ENCODE measurements at places on chromosomes 7 and 10.

- peak; percentile 100 for DNase-seq
Measured at GRCh38 chr7:138002096-138002827, 376 bp upstream of the CREB3L2 start.

- DNase-seq: no peak
Measured at GRCh38 chr7:142871260-142872105, 14.1 kb downstream of the TRPV6 start.

DNA sequence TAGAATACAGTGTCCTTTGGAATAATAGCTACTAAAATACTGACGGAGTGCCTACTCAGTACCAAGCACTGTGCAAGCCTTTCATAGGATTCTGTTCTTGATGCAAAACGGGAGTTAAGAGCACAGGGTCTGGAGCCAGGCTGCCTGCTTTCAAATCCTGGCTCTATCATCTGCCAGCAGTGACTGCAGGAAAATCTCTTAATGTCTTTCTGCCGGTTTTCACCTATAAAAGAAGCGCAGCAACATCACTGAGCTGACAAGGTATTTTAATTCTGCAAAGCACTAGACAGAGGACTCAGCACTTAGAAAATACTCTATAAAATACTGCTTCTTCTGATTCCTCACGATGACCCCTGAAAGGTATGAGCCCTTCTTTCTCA is 659 bp downstream of the FIGNL1 start:
- no peak for DNase-seq

- peak; percentile 96 for DNase-seq
Measured at GRCh38 chr10:31940839-31941653, 12.4 kb upstream of the ARHGAP12 start.

GRCh38 chr10:36313142-36313541 is 671.0 kb upstream of the FZD8 start:
- no peak for DNase-seq

DNA sequence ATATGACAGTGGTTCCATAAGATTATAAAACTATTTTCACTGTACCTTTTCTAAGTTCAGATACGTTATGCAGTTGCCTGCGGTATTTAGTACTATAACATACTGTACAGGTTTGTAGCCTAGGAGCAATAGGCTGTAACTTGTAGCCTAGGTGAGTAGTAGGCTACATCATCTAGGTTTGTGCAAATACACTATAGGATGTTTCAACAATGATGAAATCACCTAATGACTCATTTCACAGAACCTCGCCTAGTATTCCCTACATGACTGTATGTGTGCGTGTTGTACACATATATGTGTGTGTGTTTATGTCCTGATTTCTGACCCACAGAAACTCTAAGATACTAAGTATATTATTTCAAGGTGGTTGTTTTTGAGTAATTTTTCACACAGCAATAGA is 139.0 kb downstream of the HERPUD2 start:
- DNase-seq: no peak

GRCh38 chr7:20284771-20285143 is 45.9 kb upstream of the ITGB8 start:
- no peak for DNase-seq

GRCh38 chr10:132293813-132294520 is 13.8 kb downstream of the STK32C start:
- DNase-seq: no peak

- peak; percentile 46 for DNase-seq
Measured at GRCh38 chr7:15561835-15562234, at the start of gene AGMO. Gene AGMO, minus strand, starts transcription at chr7:15562015.

GRCh38 chr7:157676456-157677255 is 339.9 kb downstream of the DNAJB6 start:
- peak; percentile 13 for DNase-seq

GRCh38 chr7:139570119-139570518 is 46.6 kb downstream of the CLEC2L start:
- no peak for DNase-seq

DNA sequence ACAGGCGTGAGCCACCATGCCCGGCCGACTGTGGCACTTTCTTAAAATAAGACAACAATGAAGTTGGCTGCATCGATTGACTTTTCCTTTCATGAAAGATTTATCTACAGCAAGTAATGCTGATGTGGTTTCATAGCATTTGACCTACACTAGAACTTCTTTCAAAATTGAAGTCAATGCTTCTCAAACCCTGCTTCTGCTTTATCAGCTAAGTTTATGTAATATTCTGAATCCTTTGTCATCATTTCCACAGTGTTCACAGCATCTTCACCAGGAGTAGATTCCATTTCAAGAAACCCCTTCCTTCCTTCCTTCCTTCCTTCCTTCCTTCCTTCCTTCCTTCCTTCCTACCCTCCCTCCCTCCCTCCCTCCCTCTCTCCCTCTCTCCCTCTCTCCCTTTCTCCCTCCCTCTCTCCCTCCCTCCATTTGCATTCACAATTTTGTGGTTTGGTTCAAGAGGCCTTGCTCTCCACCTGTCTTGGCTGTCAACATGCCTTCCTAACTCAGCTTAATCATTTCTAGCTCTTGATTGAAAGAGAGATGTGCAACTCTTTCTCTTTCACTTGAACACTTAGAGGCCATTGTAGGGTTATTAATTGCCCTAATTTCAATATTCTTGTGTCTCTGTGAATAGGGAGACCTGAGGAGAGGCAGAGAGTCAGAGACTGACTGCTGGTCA is 52.1 kb downstream of the HDAC9 start:
- DNase-seq: no peak

DNA sequence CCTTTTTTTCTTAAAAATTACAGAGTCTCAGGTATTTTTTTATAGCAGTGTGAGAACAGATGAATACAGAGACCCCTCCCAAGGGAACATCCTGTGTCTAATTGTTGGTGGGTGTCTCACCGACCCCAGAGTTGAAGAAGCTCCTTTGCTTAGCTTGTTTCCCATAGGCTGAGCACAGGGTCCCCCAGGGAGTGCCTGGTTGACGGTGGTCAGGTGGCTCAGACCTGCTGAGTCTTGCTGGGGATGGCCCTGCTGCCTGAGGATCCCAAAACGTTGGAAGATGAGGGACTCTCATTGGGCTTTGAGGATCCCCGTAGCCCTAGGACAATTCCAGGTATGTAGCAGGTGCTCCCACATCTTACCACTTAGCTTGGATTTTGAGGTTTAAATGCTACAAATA is 19.5 kb downstream of the SCART1 start:
- no peak for DNase-seq

- no peak for DNase-seq
Measured at GRCh38 chr10:100519311-100520051, at the start of gene SEC31B. Gene SEC31B, minus strand, starts transcription at chr10:100519861. Its CDS starts 2,909 bp downstream, at chr10:100516952.

DNA sequence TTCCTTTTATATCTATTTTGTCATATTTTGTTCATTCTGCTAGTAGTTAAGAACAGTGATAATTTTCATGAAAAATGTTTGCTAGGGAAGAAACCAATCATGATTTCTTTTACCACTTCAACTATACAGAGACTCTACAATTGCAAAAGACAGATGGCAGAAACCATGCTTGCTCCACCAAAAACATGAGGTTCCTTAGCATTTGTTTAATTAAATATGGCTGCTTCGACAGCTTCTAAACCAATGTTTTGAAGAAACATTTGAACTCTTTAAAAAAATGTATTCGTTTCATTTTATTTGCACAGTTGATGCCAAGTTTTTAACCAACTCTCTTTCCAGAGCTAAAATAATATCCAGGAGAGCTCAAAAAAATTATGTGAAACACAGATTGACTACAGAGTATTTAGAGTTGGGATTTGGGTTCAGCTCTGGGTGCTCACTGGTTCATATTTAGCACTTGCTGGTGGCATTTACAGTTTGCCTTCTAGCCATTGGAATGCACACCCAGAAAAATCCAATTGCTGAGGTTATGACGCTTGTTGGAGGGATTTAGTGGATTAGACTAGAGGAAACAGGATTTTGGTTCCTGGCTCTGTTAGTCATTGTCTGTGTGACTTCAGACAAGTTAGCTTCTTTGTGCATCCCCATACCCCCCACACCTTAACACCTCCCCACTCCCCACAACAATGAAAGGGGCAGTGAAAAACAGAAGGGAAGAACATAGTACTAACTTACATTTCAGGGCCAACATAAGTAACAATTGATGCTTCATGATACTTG is 35.8 kb upstream of the SDHAF3 start:
- DNase-seq: no peak

GRCh38 chr10:26952094-26952493 is 91.3 kb upstream of the ABI1 start:
- DNase-seq: no peak

DNA sequence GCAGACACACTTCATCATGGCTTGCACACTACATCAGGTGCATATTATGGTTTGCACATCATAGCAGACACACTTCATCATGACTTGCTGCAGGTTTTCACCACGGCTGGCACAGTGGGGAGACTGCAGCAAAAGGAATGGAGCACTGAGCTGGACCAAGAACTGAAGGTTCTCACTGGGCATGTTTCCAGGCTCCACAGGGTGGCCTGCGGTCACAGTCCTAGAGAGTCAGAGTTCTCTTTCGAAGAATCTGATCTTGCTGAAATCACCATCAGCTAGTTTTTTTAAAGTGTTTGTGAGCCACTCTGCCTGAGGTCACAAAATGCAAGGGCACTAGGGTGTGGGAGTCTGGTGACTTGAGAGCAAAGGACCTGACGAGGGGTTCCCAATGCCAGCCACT is 140.4 kb upstream of the NPY start:
- no peak for DNase-seq

DNA sequence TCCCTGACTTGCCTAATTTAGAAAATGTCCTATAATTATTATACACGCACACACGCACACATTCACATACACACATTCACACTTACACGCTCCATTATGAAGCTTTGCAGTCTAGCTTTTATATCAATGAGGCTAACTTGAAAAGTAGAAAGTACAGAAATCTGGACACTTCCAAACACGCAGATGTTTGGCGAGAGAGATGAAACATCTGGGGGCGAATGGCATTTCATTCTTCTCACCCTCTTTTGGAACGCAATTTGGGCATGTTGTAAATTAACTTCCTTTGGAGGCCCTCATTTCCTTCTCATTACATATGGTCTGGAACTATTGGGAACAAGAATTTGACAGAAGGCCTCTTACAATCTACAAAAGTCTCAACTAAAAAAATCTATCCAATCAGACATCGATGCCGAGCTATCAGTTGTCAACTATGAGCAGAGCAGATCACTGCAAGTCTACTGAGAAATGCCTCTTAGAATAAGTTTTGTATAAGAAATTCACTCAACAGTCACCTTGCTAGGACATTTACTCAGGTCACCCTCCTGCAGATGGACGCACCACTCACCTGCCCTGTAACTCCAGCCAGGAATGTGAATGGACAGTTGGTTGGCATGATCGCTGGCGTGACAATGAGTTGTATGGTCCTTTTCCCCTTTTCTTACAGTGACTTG is 115.2 kb upstream of the ADAM12 start:
- DNase-seq: no peak

DNA sequence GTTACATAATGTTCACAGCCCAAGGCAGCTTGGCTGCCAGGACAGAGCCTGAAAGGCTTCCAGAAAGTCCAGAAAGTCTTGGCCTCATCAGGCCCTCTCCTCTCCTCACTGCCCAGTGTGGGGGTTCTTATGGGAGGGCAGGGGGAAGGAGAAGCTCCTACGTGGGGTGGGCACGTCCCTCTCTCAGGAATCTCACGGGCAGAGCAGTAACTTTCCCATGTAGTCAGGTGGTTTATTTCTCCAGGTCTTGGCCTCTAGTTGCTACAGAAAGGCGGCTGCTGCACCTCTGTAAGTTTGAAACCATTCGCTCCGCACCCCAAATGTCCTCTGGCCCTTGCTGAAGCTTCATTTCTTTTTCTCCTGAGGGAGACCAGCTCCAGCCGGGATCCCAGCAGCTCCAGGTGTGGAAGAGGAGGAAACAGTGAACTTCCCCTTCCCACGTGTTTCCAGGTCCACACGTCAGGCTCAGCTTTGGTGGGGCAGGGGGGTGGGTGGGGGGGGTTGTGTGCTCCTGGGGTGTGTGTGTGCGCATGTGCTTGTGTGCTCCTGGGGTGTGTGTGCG is 320.3 kb downstream of the WDR37 start:
- no peak for DNase-seq

DNA sequence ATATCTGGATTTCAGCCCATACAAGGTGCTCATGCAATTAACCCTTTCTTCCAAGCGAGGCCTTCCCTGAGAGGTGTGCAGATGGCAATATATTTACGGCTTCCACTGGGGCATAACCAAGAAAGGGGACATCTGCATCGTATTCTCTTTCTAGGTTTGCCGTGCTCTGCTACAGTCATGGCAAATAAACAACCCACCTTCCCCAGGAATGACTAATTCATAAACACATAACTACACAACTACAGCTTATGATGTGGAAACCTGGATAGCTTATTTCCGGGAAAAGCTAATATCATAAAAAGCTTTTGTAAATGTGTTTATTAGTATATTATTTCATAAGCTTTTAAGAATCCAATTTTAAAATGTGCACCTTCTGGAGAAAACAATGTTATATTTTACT is 120.0 kb downstream of the CAMK1D start:
- no peak for DNase-seq

DNA sequence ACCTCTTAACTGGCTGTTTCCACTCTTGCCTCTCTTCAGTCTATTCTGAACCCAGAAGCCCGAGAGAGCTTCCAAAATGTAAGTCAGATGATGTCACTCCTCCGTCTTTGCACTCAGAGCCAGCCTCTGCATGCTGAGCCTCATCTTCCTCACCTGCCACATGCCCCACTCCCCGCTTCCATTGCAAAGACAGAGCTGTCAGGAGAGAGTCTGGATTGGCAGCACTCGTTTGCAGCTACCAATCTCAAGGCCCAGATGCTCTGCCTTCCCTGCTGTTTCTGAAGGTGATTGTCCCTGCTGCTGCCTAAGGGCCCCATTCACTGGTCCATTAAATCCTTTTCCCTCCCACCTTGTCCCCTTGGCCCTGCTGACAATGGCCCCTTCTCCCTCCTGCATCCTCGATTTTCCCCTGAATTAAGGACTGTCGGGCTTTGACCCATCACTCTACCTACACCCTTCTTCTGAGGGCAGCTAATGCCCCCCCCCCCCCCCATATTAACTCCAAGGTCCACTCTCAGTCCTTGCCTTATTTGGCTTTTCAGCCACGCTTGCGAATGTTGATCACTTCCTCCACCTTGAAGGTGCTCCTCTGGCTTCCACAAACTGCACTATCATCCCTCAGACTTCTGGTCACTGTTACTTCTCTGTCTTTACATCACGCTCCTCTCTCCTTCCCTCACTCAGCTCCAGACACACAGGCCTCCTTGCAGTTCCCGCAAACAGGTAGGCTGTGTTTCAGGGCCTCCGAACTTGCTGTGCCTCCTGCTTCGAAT is 98.5 kb downstream of the CHN2 start:
- no peak for DNase-seq

- DNase-seq: no peak
Measured at GRCh38 chr10:96082748-96083147, 39.4 kb downstream of the CCNJ start.

- DNase-seq: peak; percentile 62
Measured at GRCh38 chr10:15200626-15201025, 32.1 kb upstream of the NMT2 start.

GRCh38 chr10:14523286-14523685 is 192.6 kb upstream of the FRMD4A start:
- no peak for DNase-seq

DNA sequence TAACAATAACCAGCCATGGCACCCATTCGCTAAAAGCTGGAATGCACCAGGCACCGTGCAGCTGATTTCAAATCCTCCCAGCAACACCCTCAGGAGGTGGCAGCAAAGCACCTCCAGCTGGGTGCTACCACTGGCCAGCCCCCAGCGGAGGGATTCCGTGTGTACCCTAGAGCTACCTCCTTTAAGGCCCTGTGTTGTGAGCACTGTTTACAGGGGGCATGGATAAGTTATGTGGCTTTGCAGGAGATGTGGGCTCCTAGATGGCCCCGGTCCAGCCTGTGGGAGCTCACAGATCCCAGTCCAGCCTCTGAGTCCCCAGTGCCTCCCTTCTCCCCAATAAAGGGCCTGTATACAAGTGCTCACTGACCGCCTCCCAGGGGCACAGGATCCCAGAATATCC is 27.1 kb downstream of the TNRC18 start:
- DNase-seq: no peak
